ENCODE measurements at places on chromosomes 12 and 14. TPM values are rescaled to one million over a fixed set of nuclear protein-coding genes. Genes with fewer than 3 reads are reported as not detected.

Gene EML1
- not detected for total RNA-seq

Gene ISCA2
- total RNA-seq: 18.6 TPM

Gene GPR162
- total RNA-seq: not detected

Gene SERPINA9
- total RNA-seq: not detected

Gene PRKD1
- not detected for total RNA-seq

Gene SPRYD4
- total RNA-seq: 6.8 TPM
